Panc1 (cell line): ENCODE measurements at places on chromosomes 1 and 21.

DNA sequence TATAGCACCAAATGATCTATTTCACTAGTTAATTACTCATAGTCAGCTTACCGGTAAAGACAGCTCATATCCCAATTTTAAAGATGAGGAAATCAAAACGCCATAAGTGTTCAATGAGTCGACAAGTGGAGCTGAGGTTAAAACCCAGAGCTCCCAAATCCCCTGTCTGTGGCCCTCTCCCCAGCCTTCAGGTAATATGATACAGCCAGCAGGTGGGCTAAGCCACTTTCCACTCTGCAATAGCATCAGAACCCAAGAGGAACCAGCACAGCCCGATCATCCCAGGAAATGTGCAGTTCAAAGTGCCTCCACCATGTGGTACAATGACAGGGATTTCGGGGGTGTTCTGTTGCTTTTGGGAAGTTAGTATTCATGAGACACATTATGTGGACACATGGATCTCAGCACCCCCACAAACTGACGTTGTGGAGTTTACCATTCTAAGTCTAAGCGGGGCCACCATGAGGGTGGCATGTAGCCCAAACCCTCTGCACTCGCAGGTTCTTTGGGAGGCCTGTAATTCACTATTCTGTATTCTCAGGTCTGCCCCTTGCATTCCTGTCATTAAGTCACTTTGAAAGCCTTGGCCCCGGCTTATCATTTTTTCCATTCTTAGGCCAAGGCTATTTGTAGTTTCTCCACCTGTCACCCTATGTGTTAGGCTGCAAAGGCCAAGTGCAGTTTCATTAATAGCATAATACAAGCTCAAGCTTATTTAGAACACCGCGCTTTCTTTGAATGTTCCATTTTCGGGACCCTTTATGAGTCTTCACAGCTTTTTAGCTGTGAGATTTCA is 26.3 kb upstream of the ACTN2 start:
- no peak for DNase-seq

DNA sequence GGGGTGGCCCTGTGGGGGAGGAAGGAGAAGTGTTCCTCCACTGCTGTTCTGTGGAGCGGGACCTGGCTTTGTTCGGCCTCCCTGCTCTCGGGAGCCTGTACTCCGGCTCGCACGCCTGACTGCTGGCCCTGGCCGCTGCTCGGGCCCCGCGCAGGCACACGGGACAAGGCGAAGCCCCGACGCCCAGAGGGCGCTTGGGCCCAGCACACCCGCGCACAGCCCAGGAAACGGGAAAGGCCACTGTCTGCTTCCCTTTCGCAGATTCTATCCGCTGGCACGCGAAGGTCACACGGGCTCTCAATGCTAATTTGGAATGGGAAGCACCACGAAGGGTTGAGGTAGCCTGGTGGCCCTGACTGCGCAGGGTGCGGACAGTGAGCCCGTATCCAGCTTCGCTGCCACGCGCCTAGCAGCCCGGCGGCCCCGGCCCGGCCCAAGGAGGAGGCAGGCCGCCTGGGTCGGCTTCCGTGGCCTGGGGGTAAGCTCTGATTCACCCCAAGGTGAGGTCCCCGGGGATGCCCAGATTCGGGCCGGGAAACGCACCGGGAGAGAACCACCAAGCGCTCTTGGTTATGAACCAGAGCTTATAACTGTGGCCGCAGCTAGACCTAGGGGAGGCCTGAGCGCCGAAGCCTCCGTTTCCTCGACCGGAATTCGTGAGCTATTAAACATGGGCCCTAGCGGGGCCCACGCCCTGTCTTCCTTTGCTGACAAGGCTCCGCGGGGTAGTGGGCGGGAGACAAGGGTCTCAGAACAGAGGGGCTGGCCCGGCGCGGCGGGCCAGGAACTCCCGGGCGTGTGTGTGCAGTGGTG is 19.7 kb upstream of the TBX15 start:
- DNase-seq, result no peak

GRCh38 chr1:195754303-195754702 is 853.9 kb downstream of the KCNT2 start:
- DNase-seq, result no peak

GRCh38 chr1:107739201-107739600 is 225.8 kb downstream of the VAV3 start:
- DNase-seq, result no peak

DNA sequence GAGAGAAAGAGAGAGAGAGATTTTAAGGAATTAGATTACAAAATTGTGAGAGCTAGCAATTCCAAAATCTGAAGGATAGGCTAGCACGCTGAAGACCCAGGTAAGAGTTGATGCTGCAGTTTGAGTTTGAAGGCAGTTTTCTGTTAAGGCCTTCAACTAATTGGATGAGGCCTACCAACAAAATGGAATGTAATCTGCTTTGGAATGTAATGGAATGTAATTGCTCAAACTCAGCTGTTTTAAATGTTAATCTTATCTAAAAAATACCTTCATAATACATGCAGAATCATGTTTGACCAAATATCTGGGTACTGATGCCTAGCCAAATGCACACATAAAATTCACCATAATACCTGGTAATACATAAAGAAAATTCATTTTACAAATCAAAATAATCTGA is 976.1 kb downstream of the LTN1 start:
- DNase-seq, result no peak

GRCh38 chr1:27527890-27528817 is 38.2 kb upstream of the WASF2 start:
- DNase-seq, result no peak
